ENCODE measurements at places on chromosomes 12 and 14.

DNA sequence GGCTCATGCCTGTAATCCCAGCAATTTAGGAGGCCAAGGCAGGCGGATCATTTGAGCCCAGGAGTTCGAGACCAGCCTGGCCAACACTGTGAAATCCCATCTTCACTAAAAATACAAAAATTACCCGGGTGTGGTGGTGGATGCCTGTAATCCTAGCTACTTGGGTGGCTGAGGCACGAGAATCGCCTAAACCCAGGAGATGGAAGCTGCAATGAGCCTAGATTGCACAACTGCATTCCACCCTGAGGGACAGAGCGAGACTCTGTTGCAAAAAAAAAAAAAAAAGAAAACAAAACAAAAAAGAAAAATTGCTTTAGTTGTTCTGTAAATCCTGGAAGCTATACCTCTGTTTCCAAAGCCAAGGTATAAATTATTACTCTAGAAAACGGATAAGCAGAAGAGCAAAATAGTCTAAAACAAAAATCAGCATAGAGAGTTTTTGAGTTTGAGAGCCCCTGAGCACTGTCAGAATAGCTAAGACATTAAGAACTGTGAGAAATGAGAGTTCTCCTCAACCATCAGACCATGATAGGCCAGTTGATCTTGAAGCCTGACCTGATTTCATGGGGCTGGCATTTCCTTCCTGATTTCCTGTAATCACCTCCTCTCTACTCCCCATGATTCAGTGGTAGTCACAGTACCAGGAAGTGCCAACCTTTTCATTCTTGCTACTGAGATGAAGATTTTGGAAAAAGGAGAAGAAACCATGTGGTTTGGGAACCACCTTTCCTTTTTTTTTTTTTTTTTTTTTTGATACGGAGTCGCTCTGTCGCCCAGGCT, 31.7 kb downstream of the ATP2A2 start:
- DNase-seq = no peak

- no peak for DNase-seq
Observed at GRCh38 chr12:98002887-98003493, 512.4 kb upstream of the TMPO start.

GRCh38 chr12:116545936-116546335, 13.2 kb upstream of the MAP1LC3B2 start:
- no peak for DNase-seq

DNA sequence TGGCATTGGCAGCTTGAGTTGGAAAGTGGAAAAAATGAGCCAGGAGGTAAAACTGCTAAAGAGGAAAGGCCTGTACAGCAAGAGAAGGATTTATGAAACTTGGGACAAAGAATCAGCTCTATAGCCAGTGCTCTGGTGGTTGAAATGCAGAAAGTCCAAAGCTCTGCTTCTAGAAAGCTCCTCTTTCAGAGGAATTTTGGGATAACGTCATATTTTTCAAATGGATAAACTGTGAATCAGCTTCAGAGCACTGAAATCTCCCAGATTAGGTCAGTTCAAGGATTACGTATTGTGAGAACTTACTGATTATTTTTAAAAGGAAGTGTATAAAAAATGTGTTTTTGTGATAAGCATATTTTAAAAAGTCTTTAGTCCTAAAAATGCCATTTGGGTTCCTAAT, 203.1 kb upstream of the CNOT2 start:
- no peak for DNase-seq

DNA sequence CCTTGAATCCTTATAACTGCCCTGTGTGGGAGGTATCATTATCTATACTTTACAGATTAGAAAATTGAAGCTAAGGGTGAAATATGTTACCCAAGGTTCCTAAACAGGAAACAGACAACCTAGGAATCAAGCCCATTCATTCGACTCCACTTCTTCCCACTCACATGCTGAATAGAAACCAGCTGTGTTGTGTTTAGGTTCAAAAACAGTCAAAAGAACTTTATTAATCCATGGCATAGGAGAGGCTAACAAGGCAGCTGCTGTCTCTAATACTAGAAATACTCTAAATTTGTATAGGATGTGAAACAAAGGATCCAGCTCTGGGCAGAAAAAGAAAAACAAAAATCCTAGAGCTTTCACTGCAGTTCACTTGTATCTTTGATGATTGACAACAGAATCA, 9.9 kb downstream of the AMDHD1 start:
- no peak for DNase-seq

DNA sequence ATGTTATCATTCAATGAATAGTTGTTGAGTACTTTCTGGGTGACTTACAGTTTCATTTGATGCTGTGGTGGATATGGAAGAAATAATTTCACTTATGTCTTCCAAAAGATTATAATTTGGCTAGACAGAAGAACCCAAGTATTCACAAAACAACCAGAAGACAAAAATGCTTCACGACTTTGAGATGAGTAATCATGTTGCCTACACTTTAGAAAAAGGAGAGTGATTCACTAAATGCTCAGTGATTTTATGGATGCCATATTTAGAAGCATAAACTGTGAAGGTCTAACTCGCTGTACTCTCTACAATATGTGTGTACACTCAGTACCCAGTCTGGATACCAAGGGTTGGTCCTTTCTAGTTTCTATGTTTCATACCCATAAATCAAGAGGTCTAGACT, 101.3 kb upstream of the E2F7 start:
- DNase-seq = no peak

- no peak for DNase-seq
Observed at GRCh38 chr12:43111608-43112007, 440.4 kb downstream of the ADAMTS20 start.

DNA sequence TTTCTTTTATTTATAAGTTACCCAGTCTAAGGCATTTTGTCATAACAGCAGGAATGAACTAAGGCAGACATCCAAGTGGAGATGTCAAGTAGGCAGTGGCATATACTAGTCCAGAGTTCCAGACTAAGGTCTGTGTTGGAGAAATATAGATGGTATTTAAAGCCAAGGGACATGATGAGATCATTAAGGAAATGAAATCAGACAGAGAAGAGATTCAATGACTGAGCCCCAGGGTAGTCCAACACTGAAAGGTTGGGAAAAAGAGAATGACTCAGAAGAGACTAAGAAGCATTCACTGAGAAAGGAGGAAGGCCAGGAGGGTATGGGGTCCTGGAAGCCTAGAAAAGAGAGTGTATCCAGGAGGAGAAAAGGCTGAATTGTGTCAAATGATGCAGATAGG, 442.2 kb upstream of the CCDC196 start:
- peak; percentile 7 for DNase-seq

DNA sequence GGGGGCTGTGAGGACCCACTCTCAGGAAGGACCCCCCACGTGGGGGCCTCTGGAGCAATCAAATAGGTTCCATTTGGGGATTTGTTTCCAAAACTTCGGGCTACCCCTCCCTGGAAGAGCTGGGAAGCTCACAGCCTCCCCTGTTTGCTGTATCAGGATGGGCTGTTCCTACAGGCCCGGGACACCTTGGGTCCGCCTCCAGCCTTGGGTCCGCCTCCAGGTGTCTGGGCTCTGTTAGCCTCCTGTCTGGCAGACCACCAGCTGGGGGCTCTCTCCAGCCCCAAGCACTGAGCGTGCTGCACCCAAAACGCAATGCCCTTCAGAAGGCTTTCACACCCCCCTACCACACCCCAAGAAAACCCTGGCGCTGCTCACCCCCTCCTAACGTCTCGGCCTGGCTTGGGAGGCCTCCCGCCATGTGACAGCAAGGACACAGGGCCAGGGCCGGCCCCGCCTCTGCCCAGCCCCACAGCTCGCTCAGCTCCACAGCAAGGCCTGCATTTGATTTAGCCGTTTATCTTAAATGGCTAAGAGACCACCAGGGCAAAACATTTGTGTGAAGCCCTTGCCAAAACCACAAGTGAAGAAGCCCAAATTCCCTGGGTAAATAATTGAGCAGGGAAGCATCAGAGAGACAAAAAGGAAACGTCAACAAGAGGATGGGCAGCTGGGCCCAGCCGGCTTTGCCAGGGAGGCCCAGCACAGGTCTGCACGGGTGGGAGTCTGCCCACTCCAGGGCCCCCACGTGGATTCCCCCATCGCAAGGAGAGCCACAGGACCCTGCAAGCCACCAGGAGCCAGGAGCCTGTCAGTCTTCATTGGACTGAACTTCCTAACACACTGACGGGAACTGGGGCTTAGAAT, 39.9 kb downstream of the BCL11B start:
- no peak for DNase-seq

DNA sequence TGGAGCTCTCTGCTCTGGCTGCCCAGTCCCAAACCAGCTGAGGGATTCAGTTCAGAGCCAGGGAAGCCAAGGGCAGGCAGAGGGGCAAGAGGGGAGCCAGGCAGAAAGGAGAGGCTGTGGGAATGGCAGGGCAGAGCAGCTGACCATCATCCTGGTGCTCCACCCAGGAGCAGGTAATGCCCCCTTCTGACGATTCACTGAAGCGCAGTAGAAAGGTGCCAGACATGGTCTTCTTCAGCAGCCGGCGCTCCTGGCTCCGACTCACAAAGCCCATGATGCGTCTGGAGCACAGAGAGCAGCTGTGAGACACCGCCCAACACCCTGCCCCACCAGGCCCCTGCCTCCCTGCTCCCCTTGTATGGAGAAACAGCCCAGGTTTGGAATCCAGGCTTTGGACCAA, 8.0 kb downstream of the IL23A start:
- DNase-seq = no peak

GRCh38 chr14:33554988-33555387, 395.9 kb downstream of the EGLN3 start:
- DNase-seq = no peak

GRCh38 chr12:127355061-127355841, 911.7 kb upstream of the TMEM132C start:
- no peak for DNase-seq

- DNase-seq = no peak
Observed at GRCh38 chr14:21199611-21200560, 44.0 kb upstream of the OR5AU1 start.

- no peak for DNase-seq
Observed at GRCh38 chr14:95526483-95527386, 8.1 kb upstream of the GLRX5 start.

GRCh38 chr14:103385929-103386712, 906 bp downstream of the MARK3 start:
- DNase-seq = no peak

- DNase-seq = no peak
Observed at GRCh38 chr14:98198385-98198784, 1073.6 kb downstream of the BCL11B start.

DNA sequence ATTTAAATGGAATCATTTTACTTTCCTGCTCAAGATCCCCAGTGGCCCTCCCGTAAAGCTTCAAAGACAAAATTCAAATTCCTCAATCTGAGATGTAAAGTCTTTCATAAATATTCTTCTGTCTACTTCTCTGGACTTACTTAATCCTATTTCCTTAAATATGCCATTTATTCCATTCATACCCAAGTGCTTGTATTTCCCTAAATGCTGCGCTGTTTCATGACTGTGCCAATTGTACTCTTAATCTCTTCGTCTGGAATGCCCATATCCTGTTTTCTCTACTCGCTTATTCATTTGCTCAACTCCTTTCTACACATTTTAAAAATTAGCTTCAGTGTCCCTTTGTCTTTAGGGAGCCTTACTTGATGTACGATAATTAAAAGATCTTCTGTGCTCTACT, 280.1 kb downstream of the CPNE8 start:
- no peak for DNase-seq

DNA sequence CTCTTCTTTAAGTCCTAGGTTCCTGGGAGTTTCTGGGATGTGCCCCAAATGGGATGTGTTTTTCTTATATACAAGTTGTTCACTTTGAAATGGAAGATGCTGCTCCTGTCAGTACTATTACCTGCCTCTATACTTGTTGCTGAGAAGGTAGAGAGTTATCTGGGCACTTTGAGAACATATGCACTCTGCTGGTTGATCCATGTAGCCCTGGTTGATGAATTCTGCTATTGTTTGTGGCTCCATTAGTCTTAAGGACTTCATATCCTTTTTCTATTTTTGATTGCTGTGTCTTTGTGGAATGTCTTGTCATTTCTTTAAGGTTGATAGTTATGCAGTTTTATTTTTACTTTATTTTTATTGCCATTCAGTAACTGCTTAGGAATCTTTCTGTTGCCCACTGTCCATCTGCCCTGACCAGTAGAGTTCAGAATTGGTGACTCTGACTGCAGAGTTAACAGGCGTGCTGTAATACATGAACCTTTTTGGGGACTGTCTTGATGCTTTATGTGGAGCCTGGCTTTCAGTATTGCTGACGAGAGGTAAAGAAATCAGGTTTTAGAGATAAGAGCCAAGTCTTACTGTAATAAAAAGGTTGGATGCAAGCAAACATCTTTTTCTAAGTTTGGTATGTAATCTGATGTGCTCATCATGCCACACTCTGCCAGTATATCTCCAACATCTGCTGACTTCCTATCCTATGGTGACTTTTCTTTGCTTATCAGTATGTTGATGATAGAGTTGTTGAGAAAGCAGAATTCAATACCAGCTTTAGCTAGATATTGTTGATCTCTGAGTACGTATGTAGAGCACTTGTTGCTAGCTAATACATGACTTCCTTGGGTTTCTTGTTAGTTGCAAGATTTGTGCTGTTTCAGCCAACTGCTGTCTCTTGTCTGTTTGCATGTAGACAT, 1.6 kb downstream of the GMPR2 start:
- no peak for DNase-seq

DNA sequence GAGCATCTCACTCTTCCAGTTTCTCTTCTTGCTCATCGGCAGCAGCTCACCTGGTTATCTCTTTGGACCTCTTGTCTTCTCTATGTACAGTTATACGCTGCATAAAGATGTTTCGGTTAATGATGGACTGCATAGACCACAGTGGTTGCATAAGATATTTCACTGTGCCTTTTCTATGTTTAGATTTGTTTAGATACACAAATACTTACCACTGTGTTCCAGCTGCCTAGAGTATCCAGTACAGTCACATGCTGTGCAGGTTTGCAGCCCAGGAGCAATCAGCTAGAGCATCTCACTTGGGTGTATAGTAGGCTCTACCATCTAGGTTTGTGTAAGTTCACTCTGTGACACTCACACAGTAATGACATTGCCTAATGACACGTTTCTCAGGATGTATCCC, 57.6 kb downstream of the FBXL14 start:
- no peak for DNase-seq

DNA sequence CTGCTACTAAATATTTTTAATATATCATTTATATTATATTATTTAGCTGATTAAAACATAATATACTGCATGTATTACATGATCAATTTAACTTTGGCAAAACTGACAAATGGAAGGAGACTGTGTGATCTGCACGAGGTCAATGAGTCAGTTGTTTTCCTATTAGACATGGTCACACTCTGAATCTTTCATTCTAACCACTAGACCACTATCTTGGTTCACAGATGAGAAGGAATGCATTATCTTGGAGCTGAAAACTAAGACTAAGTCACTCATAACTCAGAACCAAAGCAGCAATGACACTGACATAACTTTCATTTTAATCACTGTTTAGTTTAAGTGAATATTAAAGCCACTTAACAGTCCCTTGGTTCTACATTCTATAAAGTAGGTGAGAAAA, 37.4 kb downstream of the GNPTAB start:
- no peak for DNase-seq

All from AG09309 (cell line).